ENCODE measurements at places on chromosomes 4 and X. TPM values are rescaled to one million over a fixed set of nuclear protein-coding genes. Genes with fewer than 3 reads are reported as not detected.

OTUD6A gene
- not detected for total RNA-seq

SCML2 gene
- total RNA-seq, result 1.0 TPM

F8A2 gene
- total RNA-seq, result not detected

CDX4 gene
- total RNA-seq, result not detected

CFAP299 gene
- total RNA-seq, result not detected

GRCh38 chrX:154317391-154317995, 21.9 kb downstream of the TKTL1 start:
- H3K4me3 ChIP-seq, result no peak overlapping the region
- H3K36me3 ChIP-seq, result no peaks in the 10 kb centered on the region
- H3K4me1 ChIP-seq, result no peaks in the 10 kb centered on the region
- H3K27me3 ChIP-seq, result peaks cover 3% of the 10 kb centered on the region
- DNase-seq, result no peak
- no peak overlapping the region for H3K27ac ChIP-seq

DNA sequence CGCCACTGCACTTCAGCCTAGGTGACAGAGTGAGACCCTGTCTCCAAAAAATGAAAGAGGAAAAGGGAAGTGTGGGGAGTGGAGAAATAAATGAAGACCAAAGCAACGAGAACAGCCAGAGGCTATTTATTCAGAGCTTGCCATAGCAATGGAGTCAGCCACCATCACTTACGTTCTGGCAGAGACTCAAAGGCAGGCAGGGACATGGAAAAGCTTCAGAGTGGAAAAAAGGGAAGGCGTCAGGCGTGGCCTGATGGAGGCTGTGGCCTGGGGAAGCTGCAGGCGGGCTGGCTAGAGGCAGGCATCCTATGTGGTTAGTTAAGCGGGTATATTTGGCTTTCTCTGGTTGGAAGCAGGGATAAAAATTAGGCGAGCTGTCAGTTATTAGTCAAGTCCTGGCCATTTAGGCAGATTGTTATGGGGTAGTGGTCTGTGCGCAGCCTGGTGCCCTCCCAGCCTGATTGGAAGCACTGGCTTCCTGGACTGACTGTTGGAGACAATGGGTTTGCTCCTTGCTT, 73.3 kb downstream of the DCTD start:
- no peaks in the 10 kb centered on the region for H3K4me1 ChIP-seq
- H3K36me3 ChIP-seq, result no peaks in the 10 kb centered on the region
- no peak for DNase-seq
- no peak overlapping the region for H3K4me3 ChIP-seq
- no peak overlapping the region for H3K27ac ChIP-seq

DNA sequence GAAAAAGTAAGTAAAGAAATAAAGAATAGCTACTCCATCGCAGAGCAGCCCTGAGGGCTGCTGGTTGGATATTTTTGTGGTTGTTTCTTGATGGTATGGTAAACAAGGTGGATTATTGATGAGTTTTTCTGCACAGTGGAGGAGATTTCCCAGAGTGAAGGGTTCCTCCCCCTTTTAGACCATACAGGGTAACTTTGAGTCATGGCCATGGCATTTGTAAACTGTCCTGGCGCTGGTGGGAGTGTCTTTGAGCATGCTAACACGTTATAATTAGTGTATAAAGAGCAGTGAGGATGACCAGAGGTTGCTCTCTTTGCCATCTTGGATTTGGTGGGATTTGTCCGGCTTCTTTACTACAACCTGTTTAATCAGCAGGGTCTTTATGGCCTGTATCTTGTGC, 128.2 kb downstream of the ASMT start:
- peaks cover under 1% of the 10 kb centered on the region for H3K27me3 ChIP-seq
- no peaks in the 10 kb centered on the region for H3K36me3 ChIP-seq
- no peak overlapping the region for H3K4me3 ChIP-seq
- no peak for DNase-seq
- H3K27ac ChIP-seq, result no peak overlapping the region

DNA sequence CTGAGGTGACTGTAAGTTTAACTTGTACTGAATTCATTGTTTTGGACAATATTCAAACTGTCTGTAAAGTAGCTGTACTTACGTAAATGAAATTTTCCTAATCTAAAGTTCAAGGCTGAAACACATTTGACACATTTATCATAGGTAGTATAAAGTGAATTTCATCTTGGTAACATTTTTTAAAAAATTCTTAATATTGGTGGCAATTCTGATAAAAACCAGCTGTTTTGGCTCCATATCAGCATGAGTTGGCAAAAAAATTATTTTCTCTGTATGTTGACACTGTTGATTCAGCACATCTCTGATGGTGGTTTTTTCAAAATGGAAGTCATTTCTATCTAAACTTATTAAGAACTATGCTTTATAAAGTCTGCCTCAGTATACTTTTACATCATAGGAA, 30.9 kb downstream of the CXorf58 start:
- H3K36me3 ChIP-seq, result no peaks in the 10 kb centered on the region
- DNase-seq, result no peak
- no peaks in the 10 kb centered on the region for H3K4me1 ChIP-seq

DNA sequence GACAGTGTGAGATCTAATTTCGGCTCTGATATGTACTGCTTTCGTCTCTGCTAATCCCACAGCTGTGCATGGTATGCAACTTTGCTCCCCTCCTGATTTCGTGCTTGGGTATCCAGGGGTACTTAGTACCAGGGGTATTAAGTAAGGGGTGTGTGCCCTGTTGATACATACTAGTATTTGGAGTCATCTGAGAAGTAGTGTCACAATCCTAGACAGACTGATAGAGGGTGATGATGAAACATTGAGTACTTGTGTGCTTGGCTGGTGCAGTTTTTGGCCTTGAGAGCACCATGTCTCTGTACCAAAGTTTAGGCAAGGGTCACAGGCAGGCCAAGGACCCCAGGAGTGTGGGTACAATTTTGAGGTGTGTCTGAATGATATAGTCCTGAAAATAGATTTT, 10.9 kb downstream of the GPAT3 start:
- no peaks in the 10 kb centered on the region for H3K27me3 ChIP-seq
- no peaks in the 10 kb centered on the region for H3K36me3 ChIP-seq
- no peak overlapping the region for H3K4me3 ChIP-seq

GRCh38 chr4:113673450-113673849, 88.1 kb downstream of the CAMK2D start:
- no peaks in the 10 kb centered on the region for H3K4me1 ChIP-seq
- H3K4me3 ChIP-seq, result no peak overlapping the region
- DNase-seq, result no peak

GRCh38 chrX:1778817-1779216, 164.0 kb downstream of the ASMT start:
- no peaks in the 10 kb centered on the region for H3K36me3 ChIP-seq
- H3K27me3 ChIP-seq, result no peaks in the 10 kb centered on the region
- H3K4me1 ChIP-seq, result no peaks in the 10 kb centered on the region
- DNase-seq, result no peak

DNA sequence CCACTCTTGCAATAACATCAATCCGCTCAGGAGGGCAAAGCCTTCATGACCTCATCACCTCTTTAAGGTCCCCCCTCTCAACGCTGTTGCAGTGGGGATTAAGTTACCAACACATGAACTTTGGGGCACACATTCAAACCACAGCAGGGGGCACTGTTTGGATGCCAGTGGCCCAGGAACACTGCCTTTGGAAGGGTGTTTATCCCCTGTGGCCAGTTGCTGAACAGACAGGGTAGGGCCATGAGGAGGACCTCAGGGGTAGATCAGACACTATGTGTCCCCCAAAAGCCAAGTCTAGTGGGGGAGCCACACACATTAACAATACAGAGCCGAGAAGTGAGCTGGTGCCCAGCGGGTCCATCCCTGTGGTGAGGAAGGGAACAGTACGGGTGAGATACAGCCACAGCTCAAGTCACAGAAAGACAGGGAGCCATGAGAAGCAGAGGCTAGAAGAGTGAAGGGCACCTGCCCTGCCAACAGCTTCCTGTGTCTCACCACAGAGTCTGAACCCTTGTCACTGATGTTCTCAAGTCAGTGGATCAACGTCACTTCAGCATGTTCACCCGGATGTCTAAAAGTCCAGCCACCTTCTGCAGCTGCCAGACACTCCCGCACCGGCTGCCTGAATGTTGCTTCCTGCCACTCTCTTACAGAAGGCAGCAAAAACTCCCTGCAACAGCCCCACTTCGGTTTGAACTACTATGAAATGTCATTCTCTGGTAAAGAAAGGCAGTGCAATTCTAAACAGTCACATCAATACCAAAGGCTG, 19.9 kb upstream of the MXD4 start:
- H3K36me3 ChIP-seq, result no peaks in the 10 kb centered on the region
- H3K27me3 ChIP-seq, result no peaks in the 10 kb centered on the region
- H3K4me1 ChIP-seq, result no peaks in the 10 kb centered on the region
- no peak overlapping the region for H3K4me3 ChIP-seq

DNA sequence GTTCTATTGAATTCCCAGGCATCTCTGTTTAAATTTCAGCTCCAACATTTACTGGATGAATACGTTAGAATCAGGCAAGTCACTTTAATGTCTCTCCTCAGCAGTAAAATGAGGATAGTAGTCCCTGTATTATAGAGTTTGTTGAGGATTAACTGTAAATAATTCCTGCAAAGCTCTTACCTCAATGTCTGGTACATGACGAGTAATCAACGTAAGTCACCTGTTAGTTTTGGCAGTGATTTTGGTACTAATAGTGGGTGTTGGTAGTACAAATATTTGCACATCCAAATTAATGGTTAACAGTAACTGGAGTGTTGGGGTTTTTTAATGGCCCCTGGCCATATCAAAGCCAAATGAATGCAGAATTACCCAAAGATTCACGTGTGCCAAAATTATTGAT, 189.8 kb upstream of the GALNT7 start:
- peaks cover 4% of the 10 kb centered on the region for H3K4me1 ChIP-seq
- no peaks in the 10 kb centered on the region for H3K36me3 ChIP-seq
- peaks cover 3% of the 10 kb centered on the region for H3K27me3 ChIP-seq
- no peak overlapping the region for H3K4me3 ChIP-seq

- H3K27me3 ChIP-seq, result no peaks in the 10 kb centered on the region
- H3K27ac ChIP-seq, result no peak overlapping the region
- no peak for DNase-seq
- H3K4me1 ChIP-seq, result no peaks in the 10 kb centered on the region
These were observed 7.5 kb downstream of the NEK1 start for GRCh38 chr4:169604903-169605331.

DNA sequence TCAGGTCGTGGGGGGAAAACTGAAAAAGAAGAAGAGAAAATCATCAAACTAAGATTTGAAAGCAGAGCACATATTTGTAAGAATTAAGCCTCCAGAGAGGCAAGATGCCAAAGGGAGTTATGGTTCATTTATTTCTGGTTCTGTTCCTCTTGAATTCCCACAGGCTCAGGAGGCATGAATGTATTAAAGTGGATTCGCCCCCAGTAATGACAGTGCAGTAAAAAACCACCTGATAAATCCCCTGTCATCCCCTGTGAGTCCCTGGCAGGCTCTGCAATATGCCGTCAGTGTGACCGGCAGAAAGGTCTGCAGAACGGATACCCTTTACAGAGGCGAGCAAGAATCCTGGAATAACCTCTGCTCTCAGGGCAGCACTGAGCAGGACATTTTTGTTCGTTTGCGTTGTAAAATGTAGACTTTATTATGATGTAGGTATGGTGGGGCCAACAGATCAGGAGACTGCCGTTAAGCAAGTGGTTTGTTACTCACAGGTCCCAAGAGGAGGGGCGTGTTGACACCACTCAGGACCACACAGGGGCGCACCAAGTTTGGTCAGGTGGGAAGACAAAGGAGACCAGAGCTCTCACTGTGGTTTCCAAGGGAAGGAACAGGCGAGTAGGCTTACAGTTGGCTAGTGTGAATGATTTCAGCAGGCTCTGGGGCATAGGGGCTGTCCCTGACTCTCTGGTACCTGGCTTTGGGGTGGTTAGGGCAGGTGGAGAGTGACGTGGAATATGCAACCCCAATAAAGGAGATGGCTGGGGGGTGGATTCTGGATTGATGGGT, 75.3 kb downstream of the DHRSX start:
- DNase-seq, result no peak
- H3K27ac ChIP-seq, result no peak overlapping the region
- H3K4me1 ChIP-seq, result no peaks in the 10 kb centered on the region
- no peaks in the 10 kb centered on the region for H3K27me3 ChIP-seq
- peaks cover 2% of the 10 kb centered on the region for H3K36me3 ChIP-seq

- H3K4me1 ChIP-seq, result peaks cover 7% of the 10 kb centered on the region
- H3K27me3 ChIP-seq, result no peaks in the 10 kb centered on the region
- peak within 1 kb of the TSS; percentile 64 for H3K4me3 ChIP-seq
- no peaks in the 10 kb centered on the region for H3K36me3 ChIP-seq
- peak within 1 kb of the TSS; percentile 17 for H3K27ac ChIP-seq
These were observed at the start of gene ADAMTS3 for GRCh38 chr4:72568959-72569718. ADAMTS3 (minus strand) TSS chr4:72569221; CDS start chr4:72568762, 459 bp downstream.

GRCh38 chr4:116847616-116848015, 237.8 kb downstream of the TRAM1L1 start:
- no peak for DNase-seq
- H3K36me3 ChIP-seq, result no peaks in the 10 kb centered on the region
- no peak overlapping the region for H3K4me3 ChIP-seq
- H3K27me3 ChIP-seq, result no peaks in the 10 kb centered on the region

DNA sequence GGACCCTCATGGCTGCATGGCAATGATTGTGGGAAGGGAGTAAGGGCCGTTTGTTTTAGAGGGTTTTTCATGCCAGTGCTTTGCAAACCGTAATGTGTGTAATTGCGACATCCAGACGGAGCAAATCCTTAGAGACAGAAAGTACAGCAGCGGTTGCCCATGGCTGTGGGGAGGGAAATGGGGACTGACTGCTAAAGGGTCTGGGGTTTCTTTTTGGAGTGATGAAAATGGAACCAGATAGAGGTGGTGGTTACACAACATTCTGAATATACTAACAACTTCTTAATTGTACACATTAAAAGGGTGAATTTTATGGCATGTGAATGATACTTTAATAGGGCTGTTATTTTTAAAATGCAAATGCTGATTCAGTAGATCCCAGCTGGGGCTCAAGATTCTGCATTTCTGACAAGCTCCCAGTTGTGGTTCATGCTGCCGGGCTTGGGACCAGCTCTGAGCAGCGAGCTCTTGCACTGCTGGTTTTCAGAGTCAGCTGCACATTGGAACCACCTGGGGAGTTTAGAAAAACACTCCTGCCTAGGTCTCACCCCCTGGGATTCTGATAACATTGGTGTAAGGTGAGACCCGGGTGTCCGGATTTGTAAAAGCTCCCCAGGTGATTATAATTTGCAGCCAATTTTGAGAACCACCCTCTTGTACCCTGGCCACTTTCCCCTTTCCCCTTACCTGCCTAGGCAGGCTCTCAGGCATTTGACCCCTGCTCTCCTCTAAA, 47.7 kb downstream of the PRPS1 start:
- H3K36me3 ChIP-seq, result no peaks in the 10 kb centered on the region
- peaks cover 9% of the 10 kb centered on the region for H3K4me1 ChIP-seq
- peak overlapping the region; percentile 45 for H3K4me3 ChIP-seq
- peak overlapping the region; percentile 69 for H3K27ac ChIP-seq
- no peaks in the 10 kb centered on the region for H3K27me3 ChIP-seq

- no peak overlapping the region for H3K4me3 ChIP-seq
- DNase-seq, result no peak
- H3K36me3 ChIP-seq, result no peaks in the 10 kb centered on the region
- H3K27me3 ChIP-seq, result no peaks in the 10 kb centered on the region
- H3K27ac ChIP-seq, result no peak overlapping the region
These were observed 33.9 kb downstream of the RNF150 start for GRCh38 chr4:141099326-141099725.

- H3K36me3 ChIP-seq, result no peaks in the 10 kb centered on the region
- H3K4me1 ChIP-seq, result peaks cover 10% of the 10 kb centered on the region
- H3K27ac ChIP-seq, result no peak overlapping the region
- H3K27me3 ChIP-seq, result no peaks in the 10 kb centered on the region
These were observed 48.6 kb downstream of the PDGFRA start for GRCh38 chr4:54277691-54278090.

- H3K36me3 ChIP-seq, result no peaks in the 10 kb centered on the region
- no peaks in the 10 kb centered on the region for H3K4me1 ChIP-seq
- no peak overlapping the region for H3K4me3 ChIP-seq
- H3K27ac ChIP-seq, result no peak overlapping the region
- no peak for DNase-seq
These were observed 107.8 kb downstream of the CCNG2 start for GRCh38 chr4:77264826-77265225.

Measured in liver (tissue), 10 donors.